NCI-H748 treated with DMSO at 0.1 percent for 48 hours (cell line): ENCODE measurements at places on chromosomes 1 and 21.

DNA sequence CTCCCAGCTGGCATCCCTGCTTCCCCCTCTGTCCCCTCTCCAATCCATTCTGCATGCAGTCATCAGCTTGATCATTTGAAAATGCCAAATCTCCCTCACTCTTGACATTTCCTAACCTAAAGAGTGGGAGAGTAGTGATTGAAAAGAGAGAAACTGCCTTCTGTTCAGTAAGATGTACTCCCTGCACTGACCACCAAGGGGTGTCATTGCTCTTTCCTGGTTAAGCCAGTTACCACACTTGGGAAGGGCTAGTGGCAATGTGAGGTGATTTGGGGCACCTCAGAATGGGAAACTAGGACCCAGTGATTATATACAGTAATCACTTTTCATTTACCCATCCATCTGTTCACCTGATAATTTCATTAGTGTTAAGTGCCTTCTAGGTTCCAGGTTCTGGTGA is 6.9 kb upstream of the TMEM269 start:
- DNase-seq: peak; percentile 88

- peak; percentile 43 for DNase-seq
Measured at GRCh38 chr21:32403201-32403777, 9.2 kb upstream of the EVA1C start.

- DNase-seq: no peak
Measured at GRCh38 chr1:195903203-195903602, 705.0 kb downstream of the KCNT2 start.

- DNase-seq: no peak
Measured at GRCh38 chr1:222769971-222770620, 33.1 kb downstream of the FAM177B start.

DNA sequence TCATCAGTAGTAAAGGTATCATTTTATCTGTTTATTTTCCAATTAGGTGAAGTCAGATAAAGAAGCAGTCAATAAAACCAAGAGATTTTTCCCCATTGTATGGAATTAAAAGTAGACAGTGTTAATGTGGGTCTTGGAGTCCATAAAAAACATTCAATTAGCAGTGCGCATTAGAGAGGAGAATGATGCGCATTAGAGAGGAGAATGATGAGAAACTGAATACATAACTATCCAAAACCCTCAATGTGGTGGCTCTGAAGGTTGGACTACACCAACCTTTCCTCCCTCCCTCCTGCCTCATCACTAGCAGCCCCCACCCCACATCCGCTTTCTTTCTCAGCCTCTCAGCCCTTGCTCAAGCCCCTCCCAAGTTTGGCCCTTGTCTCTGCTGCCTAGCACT is 99.5 kb downstream of the DAB1 start:
- peak; percentile 72 for DNase-seq
